ENCODE measurements at places on chromosomes 4 and X.

GRCh38 chr4:102620697-102621497 is 119.7 kb downstream of the NFKB1 start:
- DNase-seq, result no peak

DNA sequence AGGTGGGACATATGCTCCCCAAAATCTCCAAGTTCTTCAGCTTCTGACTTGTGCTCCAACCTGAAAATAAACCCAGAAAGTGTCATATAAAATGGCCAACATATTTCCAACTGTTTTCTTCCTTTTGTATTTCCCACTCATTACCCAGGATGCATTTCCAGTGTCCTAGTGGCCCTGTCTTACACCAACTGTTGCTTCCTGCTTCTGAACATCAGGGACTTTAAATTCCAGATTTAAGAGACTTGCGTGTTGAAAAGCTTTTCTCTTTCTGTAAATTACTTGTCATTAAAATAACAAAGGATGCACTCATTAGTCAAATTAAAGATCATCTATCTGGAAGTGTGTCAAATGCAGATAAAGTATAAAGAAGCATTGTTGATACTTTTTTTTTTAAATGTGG is 19.9 kb downstream of the MID1 start:
- DNase-seq, result no peak

DNA sequence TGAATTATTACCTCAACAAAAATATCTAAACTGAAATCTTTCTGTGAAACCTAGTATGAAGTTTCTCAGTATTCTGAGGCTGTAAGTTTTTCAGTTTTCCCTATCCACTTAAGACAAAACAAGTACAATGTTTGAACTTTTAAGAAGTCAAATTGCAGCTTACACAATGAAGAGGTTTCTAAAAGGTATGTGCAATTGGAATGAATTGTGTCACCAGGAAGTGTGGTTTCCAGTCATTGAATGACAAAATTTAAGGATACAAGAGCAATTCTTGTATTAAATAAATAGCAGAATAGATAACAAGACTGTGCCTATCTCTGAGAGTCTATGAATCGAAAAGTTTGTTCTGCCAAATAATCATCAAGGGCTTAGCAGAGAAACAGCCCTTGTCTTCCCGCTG is 207.3 kb downstream of the ANKRD50 start:
- no peak for DNase-seq

DNA sequence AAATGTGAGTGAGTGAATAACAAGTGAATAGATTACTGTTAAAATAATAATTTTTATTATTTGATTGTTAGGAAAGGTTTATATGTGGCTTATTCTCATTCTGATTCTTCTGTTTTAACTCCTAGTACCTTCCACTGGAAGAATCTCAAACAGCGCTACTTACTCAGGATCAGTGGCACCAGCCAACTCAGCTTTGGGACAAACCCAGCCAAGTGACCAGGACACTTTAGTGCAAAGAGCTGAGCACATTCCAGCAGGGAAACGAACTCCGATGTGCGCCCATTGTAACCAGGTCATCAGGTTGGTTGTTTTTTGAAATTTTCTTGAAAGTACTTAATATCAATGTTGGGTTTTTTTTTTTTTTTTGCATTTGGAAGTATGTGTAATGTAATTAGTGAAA is 117.6 kb upstream of the BMPR1B start:
- no peak for DNase-seq

DNA sequence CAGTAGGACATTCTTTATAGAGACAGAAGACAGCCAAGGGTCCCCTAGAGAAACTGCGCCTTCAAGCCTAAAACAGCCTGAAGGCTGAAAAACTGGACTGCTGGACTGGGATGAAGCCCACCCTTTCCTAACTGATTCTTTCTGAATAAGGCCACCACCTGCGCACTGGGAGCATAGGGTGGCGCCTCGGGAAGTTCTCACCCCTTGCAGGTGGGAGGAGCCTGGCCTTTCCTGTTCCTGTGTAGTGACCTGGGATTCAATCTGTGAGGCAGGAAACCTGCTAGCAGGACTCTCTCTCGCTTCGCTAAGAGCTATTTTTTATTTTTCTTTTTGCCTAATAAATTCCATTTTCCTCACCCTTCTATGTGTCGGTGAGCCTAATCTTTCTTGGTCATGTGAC is 61.8 kb upstream of the KLHL13 start:
- no peak for DNase-seq

GRCh38 chr4:183332447-183332846 is 10.2 kb upstream of the CLDN24 start:
- no peak for DNase-seq

DNA sequence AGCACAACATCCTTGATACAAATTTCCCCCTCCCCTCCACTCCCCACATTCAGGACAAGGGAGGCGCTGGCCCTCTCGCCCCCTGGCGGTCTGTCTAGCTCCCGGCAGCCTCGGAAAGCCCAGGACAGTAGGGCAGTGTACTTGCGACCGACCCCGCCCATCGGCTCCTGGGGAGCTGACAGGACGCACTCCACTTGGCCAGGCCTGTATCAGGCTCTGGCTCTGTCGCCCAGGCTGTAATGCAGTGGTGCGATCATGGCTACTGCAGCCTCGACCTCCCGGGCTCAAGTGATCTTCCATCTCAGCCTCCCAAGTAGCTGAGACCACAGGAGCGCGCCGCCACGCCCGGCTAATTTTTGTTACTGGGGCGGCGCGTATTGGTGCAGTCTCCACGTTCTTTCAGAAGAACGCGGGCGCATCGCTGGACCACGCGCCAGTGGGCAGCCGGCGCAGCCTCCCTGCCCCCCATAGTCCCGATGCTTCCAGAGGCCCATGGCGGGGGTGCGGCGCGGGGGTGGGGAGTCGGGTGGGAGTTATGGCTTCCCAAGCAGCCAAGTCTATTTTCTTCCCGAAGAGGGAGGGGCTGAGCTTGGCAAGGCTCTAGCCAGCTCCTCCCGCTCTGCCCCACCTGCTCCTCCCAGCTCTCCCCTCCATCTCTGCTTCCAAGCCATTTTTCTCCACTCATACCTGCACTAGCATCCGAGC is 7.8 kb upstream of the AKAP14 start:
- peak; percentile 78 for DNase-seq

GRCh38 chrX:69015564-69016292 is 149.5 kb downstream of the PJA1 start:
- no peak for DNase-seq

DNA sequence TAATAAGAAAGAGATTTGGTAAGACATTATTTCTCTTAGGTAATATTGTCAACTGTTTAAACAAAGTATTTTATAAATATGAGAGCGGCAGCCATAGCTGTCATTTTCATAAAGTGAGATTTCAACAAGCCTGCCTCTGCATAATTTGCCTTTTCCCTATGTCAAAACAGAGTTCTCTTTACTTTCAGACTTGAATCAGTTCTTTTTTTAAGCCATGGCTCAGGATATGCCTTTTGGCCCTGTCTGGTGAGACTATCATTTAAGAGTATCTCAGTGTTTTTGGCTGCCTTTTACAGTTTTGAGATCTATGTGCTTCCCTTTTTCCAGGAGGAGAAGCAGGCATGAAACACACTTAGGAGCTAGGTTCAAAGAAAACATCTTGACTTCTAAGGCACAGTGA is 7.5 kb upstream of the GUCY1A1 start:
- no peak for DNase-seq

Measured in activated CD4-positive, alpha-beta memory T cell treated with anti-CD3 and anti-CD28 coated beads for 36 hours (primary cell).